Mesenchymal stem cell (in vitro differentiated cells and primary cell): ENCODE measurements at places on chromosomes 5 and 9.

- DNase-seq = peak; percentile 64
Measured at GRCh38 chr5:83077662-83078261, 415 bp downstream of the XRCC4 start.

DNA sequence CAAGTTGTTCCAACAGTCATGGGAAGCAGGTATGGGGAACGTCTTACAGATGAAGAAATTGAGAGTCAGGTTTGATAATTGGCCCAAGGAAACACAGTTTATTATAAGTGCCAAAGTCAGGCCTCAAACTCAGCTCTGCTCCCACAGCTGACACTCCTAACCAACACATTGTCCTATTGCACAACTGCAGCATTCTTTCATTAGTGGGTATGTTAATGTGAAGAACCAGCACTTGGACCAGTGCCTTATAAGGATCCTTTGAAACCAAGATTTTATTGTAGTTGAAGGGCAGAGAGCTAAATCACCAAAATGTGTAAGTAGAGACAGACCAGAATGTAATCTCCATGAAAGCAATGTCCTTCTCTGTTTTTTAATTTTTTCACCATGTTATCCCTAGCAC is 56.1 kb downstream of the GRIA1 start:
- DNase-seq = no peak

DNA sequence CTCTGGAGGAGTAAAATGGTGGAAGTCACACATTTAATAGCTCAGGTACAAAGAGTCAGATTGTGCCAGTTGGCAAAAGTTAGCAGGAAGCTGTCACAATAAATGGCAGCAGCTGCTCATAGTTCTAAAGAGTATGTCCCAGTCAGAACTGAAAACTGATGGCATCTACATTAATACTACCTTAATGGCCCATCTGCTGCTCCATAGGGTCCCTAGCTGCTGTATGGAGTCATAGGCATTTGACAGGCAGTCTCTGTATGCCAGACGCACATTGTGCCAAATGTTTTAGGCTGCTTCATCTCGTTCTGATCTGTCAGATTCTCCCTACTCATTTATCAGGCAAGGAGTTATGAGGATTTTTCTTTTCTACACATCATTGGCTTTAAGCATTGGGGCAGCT is 515.8 kb upstream of the ARRDC3 start:
- DNase-seq = no peak

- DNase-seq = no peak
Measured at GRCh38 chr5:98209418-98209817, 564.0 kb upstream of the RGMB start.

GRCh38 chr5:157533011-157533481 is 42.5 kb downstream of the ADAM19 start:
- DNase-seq = no peak

GRCh38 chr5:56413546-56413945 is 180.4 kb upstream of the ANKRD55 start:
- no peak for DNase-seq

DNA sequence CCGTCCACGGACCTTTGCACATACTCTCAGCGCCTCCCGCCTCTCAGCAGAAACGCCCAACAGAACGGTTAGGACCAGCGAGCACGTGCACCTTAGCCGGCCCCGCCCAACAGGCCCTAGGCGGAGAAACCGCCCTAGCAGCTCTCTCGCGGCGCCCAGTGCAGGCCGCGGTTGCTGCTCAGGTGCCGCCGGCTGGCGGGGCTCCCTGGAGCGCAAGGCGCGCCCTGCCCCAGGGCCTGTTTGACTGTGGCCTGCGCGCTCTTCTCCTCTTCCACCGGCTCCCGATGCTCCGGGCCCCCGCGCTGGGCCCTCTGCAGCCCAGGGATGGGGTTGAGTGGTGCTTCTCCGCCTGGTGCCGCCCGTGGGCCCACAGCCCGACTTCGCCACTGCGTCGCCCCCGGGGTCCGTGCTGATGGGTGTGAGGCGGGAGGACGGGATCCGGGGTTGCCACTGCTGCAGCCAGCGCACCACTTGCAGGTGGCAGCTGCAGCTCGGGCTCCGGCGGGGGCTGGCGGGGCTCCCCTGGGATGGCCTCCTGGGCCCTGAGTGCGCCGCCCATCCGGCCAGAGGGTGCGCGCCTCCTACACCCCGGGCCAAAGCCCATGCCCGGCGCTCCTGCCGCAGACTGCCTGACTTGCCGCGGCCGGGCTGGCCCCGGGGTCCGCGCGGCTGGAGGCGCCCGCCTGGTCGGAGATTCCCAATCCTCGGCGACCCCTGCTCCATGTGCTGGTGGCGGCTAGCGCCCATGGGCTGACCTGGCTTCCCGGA is 1889.4 kb upstream of the CDH9 start:
- DNase-seq = no peak
